ENCODE measurements at places on chromosomes 13 and 19.

GRCh38 chr13:100045355-100045754 lies 43.5 kb upstream of the PCCA start:
- DNase-seq = no peak

DNA sequence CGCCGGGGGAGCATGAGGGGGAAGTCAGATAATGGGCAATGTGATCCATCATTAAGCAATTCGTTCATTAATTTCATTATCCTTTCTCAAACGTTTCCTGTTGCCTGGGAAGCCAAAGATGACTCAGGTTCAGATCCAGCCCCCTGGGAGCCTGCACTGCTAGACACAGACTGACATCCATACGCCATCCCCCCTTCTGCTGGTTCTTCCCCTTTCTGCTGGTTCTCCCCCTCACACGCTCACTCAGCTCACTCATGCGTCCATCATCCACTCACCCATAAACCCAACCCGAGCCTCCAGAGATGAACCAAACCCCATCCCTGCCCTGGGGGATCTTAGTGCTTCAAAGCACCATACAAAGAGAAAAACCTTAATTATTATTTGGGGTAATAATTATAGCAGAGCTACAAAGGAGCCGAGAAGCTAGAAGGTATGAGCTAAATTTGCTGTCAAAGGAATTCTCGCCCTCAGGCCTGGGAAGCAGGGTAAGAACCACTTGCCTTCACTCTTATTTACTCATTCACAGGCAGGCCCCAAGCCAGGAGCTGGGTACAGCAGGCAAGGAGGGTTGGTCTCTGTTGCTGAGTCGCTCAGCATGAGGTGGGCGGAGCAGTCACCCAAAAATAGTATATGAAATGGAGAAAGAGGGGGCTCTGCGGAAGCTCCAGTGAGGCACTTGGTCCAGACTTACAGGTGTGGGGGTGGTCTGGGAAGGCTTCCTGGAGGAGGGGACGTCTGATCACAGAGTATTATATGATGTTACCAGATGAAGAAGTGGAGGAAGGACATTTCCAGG lies 7.0 kb upstream of the ZNF444 start:
- no peak for DNase-seq

- no peak for DNase-seq
These were observed 1.9 kb upstream of the RHPN2 start for GRCh38 chr19:33066543-33066942.

- no peak for DNase-seq
These were observed 28.5 kb downstream of the SLITRK1 start for GRCh38 chr13:83853771-83854170.

GRCh38 chr13:44116562-44117332 lies 237.0 kb downstream of the LACC1 start:
- DNase-seq = no peak

All from mesothelial cell of epicardium (in vitro differentiated cells).